Stimulated activated CD4-positive, alpha-beta T cell treated with anti-CD3 and anti-CD28 coated beads, TNF-alpha, amount 100 ng/mL, for 24 hours (primary cell): ENCODE measurements at places on chromosomes 13 and 19.

GRCh38 chr19:15563325-15563794 lies 51.7 kb upstream of the CYP4F8 start:
- DNase-seq: no peak

DNA sequence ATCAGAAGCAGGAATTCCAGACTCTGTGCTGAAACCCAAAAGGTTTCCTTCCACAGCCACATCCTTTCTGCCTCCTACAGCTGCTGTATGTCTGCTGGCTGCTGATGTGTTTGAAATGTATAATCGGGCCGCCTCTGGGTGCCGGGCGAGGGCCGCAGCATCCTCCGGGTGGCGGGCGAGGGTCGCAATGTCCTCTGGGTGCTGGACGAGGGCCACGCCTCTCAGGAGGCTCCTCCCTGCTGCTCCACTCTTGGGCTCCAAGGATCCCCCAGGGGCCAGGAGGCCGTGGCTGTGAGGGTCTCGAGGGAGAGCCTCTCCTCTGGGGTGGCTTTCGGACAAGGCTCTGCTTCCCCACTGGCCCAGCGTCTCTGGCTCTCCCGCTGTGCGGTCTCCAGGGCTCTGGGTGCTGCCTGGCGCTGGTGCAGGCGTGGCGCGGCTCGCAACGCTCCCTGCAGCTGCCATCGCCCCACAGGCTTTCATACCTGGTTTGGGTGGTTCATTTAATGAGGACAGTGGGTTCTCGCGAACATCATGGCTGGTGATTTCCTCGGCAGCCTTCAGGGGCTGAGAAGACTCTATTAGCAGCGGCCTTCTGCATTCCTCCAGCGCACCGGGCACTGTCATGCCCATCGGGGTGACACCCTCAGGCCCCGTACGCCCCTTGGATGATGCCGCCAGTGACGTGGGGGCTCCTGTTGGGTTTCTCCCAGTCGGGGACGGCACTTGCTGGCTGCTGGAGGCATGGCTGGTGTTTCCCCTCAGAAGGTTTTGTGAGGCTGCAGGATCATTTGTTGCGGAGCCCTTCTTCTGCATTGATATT lies 41.8 kb upstream of the GRTP1 start:
- DNase-seq: no peak

DNA sequence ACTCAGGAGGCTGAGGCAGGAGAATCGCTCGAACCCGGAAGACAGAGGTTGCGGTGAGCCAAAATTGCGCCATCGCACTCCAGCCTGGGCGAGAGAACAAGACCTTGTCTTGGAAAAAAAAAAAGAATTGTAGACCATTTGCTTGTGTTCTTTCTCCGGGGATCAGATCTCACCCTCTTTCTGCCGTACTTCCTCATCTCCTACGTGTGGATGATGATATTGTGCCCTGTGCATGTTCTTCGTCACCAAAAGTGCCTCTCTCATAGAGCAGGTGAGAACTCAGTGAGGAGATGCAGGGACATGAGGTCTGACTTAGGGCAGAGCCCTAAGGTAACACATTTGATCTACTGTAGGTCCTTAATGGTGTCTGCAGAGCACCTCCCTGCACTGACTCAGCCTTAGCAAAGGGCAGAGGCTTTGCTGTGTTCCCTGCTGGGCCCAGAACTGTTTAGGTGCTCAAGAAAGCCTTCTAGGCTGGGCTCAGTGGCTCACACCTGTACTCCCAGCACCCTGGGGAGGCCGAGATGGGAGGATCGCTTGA lies 1.3 kb downstream of the APOC2 start:
- DNase-seq: no peak

DNA sequence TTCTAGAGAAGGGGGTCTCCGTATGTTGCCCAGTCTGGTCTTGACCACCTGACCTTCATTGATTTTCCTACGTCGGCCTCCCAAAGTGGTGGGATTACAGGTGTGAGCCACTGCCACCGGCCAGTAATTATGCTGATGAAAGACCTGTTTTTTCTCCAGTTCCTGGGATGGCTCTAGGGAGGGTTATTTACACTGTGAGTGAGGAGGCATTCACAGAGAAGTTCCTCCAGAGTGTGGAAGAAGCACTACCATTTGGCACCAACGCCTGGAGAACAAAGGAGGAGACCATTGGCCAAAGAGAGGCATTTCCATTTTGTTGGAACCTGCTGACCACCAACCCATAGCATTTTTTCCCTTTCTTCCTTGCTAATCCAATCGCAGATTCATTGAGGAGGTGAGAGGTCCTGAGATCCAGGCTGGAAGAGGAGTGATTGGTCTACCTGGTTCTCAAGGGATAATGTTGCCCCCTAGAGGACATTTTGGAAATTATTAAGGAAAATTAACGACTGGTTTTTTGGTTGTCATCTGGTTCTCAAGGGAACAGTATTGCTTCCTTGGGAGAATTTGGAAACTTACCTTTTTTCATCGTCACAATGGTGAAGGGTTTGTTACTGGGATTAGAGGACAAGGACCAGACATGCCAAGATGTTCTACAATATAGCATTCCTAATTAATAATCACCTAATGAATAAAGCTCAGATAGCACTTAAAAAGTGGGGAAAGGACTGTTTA lies 5.5 kb upstream of the SAE1 start:
- DNase-seq: no peak

DNA sequence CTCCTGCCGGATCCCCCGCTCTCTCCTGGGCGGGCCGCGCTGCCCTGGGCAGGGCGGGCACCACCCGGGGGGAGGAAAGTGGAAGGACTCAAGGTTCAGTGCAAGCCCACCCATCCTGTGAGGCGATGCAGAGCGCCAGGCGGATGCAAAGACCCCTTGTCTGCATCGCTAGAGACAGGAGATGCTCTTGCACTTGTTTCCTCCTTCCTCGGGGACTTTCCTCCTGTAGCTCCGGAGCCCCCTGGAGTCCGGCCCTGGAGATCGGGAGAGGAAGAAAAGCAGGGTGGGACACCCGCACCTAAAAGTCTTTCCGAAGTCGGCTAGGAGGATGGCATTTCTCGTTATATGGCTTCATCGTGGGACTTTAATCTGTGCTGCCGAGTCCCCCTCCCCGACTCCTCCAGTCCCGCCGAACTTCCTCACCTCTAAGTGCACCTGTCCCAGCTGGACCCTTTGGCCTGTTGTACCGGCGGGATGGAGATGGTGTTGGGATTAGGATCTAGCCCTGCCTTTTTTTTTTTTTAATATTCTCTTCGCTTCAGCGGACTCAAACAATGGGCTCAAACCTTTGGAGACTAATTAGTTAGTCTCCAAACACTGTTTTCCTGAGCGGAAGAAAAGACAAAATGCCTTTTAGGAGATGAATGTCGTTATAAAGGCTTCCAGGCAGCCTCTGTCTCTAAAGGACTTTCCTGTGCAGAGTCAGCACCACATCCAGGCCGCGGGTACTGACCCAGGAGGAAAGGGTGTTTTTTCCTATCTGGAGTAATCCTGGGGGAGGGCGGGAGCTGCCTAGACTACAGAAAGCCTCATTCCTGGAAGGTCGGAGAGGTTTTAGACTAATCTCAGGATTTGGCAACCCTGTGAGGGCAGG lies 725 bp downstream of the FAM124A start:
- DNase-seq: no peak

DNA sequence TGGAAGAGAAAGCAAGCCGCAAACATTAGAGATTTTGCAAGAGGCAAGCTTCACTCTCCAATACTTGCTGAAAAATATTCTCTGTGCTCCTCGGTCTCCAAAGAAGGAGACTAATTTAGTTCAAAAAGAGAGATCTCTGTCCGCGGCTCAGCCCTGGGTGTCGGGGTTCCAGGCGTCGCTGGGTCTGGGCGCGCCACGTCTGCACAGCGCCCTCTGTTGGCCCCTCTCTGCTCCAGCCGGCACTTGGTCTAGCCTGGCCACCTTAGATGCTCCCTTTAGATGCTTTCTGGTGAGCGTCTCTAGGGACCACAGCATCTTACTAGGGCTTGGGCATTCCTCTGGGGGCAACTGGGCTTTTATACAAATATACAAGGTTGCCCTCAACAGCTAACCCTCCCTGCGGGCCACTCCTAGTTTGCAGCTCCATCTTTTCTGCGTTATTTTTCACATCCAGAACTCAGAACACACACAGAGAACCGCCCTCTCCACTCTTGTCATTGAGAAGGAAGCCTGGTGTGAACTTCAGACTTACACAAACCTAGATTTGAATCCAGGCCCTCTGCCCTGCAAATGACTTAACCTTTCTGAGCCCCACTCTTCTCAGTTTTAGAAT lies 78.3 kb downstream of the CYSLTR2 start:
- peak; percentile 20 for DNase-seq

DNA sequence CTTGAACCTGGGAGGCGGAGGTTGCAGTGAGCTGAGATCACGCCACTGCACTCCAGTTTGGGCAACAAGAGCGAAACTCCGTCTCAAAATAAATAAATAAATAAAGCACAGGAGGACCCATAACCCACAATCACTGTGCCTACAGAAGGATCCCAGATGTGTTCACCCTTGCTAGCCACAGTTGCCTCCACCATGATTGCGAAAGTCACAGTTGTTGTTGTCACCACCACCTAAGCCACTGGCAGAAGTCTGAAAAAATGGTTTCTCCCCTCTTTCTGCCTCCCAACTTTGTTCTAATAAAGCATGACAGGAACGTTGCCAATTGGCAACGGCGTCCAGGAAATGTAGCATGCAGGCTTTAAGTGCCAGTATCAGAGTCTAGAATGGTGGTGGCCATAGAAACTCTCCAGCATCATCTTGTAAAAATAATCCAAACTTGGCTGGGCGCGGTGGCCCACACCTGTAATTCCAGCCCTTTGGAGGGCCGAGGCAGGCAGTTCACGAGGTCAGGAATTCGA lies 2.2 kb upstream of the EPS15L1 start:
- no peak for DNase-seq

DNA sequence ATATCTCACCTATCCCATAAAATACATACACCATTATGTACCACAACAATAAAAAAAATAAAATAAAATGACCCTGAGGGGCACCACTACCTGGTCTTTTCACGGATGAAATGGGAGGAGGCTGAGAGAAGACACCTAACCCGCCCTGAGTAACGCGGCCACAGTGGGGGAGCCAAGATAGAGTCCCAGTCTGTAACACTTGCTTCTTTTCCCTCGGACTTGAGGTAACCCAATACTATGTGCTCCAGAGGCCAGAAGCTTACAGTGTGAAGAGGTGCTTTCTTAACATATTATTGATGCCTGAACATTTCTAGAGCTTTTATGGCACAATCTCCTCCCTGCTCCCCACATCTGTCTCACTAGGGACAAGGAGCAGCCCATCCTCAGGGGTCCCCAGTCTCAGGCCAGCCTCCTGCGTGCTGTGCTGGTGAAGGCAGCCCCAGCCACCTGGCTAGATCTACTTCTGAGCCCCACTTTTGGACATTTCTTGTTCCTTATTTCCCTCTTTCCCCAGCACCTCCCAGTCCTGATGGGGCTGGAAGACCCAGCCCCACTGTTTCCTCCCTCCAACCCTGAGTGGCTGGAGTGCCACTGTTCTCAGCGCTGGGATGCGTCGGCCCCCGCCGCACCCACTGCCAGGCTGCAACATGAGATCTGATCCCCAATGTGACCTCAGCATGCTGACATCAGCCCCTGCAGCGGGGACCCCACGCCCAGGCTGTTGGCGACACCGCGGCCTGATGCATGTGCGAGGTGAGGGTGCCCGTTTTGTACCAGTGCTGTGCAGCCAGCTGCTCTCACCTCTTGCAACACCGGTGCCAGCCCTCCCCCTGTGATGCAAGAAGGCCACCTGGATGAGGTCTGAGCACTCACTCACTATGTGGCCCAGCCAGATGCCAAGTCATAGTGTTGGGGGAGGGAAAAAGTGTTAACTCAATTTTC lies 143.3 kb downstream of the DCLK1 start:
- no peak for DNase-seq

GRCh38 chr13:113545931-113546516 lies 38.5 kb upstream of the TFDP1 start:
- no peak for DNase-seq

- peak; percentile 22 for DNase-seq
Measured at GRCh38 chr13:21075379-21076249, 14.2 kb upstream of the LATS2 start.

GRCh38 chr13:86946734-86947133 lies 724.4 kb upstream of the SLITRK5 start:
- DNase-seq: no peak

- DNase-seq: no peak
Measured at GRCh38 chr13:33730147-33730546, 87.8 kb upstream of the RFC3 start.

DNA sequence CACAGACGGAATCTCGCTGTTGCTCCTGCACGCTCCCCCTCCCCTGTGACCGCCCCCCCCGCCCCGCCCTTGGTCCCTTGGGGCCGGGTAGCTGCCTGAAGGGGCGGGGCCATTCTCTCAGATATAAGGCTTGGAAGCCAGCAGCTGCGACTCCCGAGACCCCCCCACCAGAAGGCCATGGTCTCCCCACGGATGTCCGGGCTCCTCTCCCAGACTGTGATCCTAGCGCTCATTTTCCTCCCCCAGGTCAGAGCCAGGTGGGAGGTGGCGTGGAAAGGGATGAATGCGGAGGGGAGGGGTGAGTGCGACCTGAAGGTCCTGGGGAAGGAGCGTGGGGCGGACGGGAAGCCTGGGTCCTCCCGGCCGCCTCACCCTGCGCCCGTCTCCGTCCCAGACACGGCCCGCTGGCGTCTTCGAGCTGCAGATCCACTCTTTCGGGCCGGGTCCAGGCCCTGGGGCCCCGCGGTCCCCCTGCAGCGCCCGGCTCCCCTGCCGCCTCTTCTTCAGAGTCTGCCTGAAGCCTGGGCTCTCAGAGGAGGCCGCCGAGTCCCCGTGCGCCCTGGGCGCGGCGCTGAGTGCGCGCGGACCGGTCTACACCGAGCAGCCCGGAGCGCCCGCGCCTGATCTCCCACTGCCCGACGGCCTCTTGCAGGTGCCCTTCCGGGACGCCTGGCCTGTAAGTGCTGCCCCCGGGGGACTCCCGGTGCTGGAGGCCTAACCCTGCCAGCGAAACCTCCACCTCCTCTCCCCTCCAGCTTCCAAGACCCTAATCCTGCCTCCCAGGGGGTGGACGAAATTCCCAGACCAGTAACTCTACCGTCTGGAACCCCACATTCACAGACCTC lies at the start of gene DLL3:
DLL3 (plus strand) TSS at position 150 of the 845 bp plus-strand sequence; CDS start at position 178, 28 bp downstream.
- DNase-seq: no peak

GRCh38 chr13:52739468-52740071 lies at the start of gene CNMD:
Gene CNMD, minus strand, starts transcription at chr13:52739820. Its CDS starts 119 bp downstream, at chr13:52739701.
- no peak for DNase-seq

- no peak for DNase-seq
Measured at GRCh38 chr19:46890423-46891170, 29.8 kb downstream of the ARHGAP35 start.

DNA sequence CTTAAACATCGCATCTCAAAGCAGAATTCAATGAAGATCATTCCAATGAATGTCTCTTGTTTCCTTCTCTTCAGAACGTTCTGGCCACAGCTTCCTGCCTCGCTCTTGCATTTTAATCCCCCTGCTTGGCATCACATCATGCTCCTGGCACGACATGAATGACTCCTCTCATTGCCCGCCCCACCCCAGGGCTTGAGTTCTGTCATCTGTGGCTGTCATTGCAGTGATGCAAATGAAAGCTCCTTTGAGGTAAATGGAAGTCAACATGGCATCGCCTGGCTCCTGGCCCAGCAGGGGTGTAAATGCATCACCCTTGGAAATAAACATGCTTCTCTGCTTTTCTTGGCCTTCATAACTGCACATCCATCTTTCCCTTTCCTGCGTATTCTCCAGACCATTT lies 48.6 kb downstream of the SCEL start:
- no peak for DNase-seq

GRCh38 chr13:83190020-83190419 lies 692.3 kb downstream of the SLITRK1 start:
- DNase-seq: no peak
